ENCODE measurements at places on chromosomes 6 and 20.

DNA sequence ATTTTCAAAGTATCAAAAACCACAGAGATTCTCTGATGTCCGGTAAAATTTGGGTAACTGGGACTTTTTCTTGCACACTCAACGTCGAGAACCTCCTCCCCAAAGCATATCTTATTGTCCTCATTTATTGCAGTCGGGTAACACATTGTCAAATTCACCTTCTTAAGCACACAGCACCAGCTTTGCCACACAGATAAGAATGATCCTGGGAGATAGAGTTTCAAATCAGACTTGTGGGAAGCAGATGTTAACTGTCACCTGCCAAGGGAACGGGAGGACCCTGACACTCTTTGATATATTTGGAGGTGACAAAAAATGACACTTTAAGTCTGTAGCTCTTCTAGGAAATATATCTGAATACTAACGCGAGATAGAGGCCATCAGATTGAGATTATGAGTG is 282.1 kb upstream of the BMP2 start:
- DNase-seq = no peak

GRCh38 chr6:119463081-119463626 is 113.6 kb upstream of the MAN1A1 start:
- no peak for DNase-seq

DNA sequence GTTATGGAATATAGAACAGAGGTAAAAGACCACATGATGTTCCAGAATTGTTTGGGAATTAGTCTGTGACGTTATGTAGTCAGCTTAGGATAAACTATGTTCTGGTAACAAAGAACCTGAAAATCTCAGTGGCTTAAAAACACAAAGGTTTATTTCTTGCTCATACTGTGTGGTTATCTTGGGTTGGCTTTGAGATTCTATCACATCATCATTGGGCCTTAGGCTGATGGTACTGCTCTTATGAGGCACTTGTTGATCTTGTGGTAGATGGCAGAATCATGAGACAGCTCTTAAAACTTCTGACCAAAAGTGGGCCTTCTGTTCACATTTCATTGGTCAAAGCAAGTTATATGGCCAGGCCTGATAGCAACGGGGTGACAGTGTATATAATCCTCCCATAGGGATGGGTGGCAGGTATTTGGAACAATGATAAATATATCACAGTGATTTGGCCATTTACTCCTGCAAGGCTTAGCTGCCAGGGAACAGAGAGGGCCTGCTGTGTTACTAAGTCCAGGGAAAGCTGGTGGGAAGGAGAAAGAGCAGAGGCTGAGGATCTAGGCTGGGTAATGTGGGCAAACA is 13.5 kb downstream of the DHX35 start:
- no peak for DNase-seq

- DNase-seq = no peak
These were observed 55.6 kb downstream of the BMP5 start for GRCh38 chr6:55819811-55820210.

DNA sequence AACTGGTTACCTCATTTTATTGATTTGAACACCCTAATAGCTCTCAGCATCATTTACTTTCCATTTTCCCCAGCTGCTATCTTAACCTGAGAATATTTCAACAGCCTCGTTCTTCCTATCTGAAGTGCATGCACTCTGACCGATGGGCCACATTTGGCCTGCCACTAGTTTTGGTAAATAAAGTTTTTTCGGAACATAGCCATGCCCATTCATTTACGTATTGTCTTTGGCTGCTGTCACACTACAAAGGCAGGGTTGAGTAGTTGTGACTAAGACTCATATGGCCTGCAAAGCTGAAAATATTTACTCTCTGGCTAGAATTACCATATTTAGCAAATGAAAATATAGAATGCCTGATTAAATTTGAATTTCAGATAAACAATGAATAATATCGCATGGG is 10.8 kb downstream of the ADGRF4 start:
- DNase-seq = no peak

- no peak for DNase-seq
These were observed 527.4 kb downstream of the HACE1 start for GRCh38 chr6:104332364-104332763.

GRCh38 chr20:36200451-36200850 is 35.8 kb upstream of the AAR2 start:
- no peak for DNase-seq

DNA sequence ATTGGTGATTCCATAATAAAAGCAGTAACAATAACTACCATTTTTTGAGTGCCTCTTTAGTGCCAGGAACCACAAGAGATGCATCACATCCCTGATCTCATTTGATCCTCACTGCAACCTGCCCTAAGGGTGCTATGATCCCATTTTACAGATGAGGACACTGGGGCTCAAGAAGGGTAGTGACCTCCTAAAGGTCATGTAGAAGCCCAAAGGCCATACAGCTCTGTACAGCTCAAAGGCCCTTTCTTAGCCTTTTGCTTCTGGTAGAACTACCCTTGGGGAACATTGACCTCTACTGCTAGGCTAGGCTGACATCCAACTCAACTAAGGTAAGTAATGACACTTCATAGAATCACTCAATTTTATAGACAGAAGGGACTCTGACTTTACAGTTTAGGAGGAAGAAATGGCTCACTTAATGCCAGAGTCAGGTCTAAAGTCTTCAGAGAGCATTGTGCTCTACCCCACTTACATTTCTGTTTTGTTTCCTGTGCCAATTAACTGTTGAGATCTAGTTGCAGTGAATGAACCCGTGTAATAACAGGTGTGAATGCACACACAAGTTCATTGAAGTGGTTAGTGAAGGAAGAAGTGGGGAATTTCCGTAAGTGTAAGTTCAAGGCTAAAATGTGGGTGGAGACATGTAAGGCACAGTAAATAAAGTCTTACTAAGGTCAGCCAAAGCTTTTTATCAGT is 10.7 kb downstream of the SLC9A8 start:
- no peak for DNase-seq

GRCh38 chr6:151589667-151590066 is 95.8 kb downstream of the CCDC170 start:
- no peak for DNase-seq

DNA sequence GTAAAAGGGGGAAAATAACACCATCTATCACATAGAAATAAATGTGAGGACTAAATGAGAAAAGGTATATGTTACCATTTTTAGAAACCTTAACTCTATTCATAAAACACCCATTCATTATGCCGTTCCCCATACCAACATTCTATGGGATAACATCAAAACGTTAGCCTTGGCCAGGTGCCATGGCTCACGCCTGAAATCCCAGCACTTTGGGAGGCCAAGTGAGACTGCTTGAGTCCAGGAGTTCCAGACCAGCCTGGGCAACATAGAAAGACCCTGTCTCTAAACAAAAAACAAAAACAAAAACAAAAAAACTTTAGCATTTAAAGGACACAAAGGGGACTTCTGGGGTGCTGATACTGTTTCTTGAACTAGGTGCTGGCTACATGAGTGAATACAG is 1.3 kb downstream of the PIGU start:
- no peak for DNase-seq

GRCh38 chr6:116648156-116648555 is 20.4 kb downstream of the ZUP1 start:
- no peak for DNase-seq

GRCh38 chr6:144824018-144824417 is 538.9 kb downstream of the UTRN start:
- DNase-seq = no peak

DNA sequence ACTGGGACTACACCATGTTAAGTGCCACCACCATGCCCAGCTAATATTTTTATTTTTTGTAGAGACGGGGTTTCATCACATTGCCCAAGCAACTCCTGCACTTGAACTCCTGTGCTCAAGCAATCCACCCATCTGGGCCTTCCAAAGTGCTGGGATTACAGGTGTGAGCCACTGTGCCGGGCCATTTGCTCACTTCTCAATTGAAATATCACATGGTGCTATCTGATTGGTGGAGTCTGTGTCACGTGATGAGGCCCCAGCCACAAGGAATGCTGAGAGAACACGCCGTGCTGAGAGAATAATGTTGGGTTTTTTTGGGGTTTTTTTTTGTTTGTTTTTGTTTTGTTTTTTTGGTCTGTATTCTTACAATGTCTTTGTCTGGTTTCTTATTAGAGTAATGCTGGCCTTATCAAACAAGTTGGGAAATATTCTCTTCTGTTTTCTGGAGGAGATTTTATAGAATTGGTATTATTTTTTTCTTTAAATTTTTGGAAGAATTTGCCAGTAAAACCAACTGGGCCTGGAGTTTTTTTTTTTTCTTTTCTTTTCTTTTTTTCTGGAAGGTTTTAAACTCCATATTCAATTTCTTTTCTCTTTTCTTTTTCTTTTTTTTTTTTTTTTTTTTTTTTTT is 183.2 kb upstream of the KCNG1 start:
- no peak for DNase-seq

DNA sequence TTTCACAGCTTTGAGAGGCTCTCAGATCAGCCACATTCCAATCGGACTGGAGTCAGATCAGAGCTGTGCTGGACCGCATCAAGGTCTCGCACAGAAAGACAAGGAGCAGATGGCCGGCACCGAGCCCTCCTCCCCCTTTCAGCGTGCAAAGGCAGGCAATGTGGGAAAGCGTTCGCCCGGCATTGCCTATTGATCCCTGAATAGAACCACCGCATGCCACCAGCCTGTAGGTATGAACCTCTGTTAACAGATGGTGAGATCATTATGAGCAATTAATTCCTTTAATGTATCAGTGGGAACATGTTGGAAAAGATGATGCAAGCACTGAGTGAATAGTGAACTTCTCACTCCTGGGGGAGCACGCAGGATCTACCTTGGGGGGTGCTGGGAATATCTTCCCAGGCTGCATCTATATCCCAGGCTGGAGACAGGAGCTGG is 117.5 kb upstream of the ID4 start:
- no peak for DNase-seq

DNA sequence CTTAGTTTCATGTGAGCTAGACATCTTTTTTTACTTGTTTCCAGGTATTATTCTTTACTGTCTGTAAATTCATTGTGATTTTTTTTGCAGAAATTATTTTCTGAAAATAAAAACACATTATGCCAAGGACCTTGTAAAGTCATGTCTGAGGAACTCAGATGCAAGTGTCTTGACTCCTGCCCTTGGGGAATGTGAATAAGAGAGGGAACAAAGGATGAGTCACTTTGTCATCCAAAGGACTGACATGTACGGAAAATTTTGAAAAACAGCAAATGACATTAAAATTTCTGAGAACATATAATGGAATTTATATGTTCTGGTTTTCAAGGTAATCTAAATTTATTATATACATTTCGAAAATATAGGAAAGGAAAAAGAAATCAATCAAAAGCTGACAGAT is 660.4 kb downstream of the CD109 start:
- no peak for DNase-seq

DNA sequence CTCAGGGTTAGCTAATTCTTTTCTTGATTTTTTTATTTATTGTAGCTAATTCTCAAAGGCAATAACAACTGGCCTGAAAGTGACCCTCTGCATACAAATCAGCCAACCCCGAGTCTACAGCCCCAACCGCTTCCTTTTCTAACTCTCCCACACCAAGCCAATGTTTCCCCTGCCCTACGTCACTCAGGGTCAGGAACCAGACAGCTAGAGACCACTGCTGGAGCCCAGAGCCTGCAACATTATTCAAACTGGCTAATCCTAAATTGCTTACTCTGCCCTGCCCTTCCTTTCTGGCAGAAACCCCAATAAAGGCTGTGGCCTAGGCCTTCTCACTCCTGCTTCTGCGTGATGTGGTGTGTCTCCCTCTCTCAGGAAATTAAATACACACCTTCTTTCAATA is 320.7 kb downstream of the CBLN4 start:
- DNase-seq = no peak

GRCh38 chr20:48155268-48155667 is 370.0 kb upstream of the SULF2 start:
- no peak for DNase-seq

DNA sequence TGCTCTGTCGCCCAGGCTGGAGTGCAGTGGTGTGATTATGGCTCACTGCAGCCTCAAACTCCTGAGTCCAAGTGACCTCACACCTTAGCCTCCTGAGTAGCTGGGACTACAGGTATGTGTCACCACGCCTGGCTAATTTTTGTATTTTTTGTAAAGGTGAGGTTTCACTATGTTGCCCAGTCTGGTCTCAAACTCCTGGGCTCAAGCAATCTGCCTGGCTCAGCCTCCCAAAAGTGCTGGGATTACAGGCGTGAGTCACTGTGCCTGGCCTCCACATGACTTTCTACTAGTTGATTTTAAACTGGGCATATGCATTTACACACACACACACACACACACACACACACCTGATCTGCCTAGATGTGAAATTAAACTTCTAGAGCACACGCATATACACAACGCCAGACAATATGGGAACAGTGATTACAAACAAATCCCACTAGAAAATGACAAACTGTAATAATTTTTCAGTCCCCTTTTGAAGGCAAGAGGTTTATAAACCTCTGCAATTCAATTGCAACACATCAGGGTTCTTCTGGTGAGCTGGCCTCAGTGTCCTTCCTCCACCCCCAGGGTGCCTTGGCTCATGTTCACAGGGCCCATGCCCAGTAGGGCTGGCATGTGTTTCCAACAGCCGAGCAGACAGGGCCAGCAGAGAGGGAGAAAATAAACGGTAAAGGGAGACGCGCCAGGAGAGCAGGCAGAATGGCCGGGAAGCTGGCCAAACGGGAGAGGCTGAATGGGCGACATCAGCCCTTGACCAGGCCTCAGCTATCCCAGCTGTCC is 31.2 kb downstream of the PARD6B start:
- DNase-seq = no peak

DNA sequence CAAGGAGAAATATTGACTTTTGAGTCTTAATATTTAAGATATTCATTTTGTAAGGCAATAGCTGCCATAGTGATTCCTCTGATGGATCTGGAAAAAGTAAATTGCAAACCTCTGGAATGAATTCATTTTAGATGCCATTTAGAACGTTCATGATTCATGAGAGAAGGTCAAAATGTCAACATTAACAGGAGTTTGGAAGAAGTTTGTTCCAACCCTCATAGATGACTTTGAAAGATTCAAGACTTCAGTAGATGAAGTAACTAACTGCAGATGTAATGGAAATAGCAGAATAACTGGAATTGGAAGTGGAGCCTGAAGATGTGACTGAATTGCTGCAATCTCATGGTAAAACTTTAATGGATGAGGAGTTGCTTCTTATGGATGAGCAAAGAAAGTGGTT is 100.9 kb upstream of the CCN2 start:
- DNase-seq = no peak

DNA sequence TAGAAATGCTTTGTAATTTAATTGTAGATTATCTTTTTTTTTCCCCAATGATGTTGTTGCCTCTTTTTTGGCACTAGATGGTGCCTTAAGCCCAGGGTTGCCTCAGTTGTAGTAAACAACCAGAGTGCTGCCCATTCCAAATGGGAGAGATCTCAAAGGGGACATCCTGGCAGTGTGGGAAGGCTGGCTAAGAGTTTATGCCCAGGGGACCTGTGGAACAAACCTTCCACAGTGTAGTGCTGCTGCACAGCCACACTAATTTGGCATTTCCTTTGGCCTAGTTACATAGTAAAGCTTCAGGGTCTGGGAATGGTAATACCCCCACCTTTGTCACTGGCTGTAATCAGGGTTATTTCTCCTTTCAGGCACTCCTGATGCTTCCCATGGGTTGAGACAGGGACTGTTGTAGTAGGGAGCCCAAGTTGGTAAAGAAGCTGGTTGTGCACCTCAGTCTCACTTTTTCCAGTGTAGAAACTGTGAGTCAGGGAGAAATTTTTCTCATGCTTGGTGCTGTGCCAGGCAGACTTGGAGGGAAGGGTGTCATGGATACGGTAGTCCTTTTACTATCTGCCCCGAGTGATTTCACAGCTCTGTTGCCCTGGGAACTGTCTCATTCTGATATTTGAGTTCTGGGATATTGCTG is 177.8 kb upstream of the ECI2 start:
- DNase-seq = no peak

Data from CD4-positive, alpha-beta T cell treated with Interferon gamma for 1 hour (primary cell).